Astrocyte (in vitro differentiated cells and primary cell): ENCODE measurements at places on chromosomes 7 and 10. TPM values are rescaled to one million over a fixed set of nuclear protein-coding genes. Genes with fewer than 3 reads are reported as not detected.

PPP2R2D gene
- total RNA-seq, result 32.5 and 33.7 TPM in 2 replicates

TEX36 gene
- not detected in 2 replicates for total RNA-seq

LIPN gene
- total RNA-seq, result not detected in 2 replicates

PRSS1 gene
- total RNA-seq, result not detected in 2 replicates

NXPH1 gene
- total RNA-seq, result 0.16 TPM in 1 of 2 replicates, not detected in the other

PDK4 gene
- total RNA-seq, result 0.29 and 0.34 TPM in 2 replicates
